ENCODE measurements at places on chromosomes 11 and 22. TPM values are rescaled to one million over a fixed set of nuclear protein-coding genes. Genes with fewer than 3 reads are reported as not detected.

- DNase-seq = no peak
Measured at GRCh38 chr11:62024936-62025486, 57.6 kb upstream of the FTH1 start.

GRCh38 chr22:26985931-26986782 lies 328.8 kb downstream of the MIAT start:
- DNase-seq = peak; percentile 63

DNA sequence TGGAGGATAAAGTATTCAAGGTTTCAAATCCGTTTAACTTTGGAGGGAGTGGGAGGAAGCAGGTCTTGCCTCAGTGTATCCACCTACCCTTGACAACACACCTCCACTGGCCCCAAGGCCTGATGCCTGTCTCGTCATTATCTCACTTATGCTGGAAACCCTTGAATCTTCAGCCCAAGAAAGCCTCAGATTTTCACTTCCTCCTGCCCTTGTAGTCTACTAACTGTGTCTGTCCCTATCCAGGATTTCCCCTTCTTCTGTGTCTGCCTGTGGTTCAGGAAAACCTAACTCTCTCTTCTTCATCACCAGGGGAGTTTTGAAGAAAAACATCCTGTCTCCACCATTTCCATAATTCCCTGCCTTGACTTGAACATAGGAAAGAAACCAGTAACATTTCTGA lies 56.1 kb downstream of the SYT9 start:
- no peak for DNase-seq

The KCNK7 gene
- total RNA-seq = 2.3 TPM

DNA sequence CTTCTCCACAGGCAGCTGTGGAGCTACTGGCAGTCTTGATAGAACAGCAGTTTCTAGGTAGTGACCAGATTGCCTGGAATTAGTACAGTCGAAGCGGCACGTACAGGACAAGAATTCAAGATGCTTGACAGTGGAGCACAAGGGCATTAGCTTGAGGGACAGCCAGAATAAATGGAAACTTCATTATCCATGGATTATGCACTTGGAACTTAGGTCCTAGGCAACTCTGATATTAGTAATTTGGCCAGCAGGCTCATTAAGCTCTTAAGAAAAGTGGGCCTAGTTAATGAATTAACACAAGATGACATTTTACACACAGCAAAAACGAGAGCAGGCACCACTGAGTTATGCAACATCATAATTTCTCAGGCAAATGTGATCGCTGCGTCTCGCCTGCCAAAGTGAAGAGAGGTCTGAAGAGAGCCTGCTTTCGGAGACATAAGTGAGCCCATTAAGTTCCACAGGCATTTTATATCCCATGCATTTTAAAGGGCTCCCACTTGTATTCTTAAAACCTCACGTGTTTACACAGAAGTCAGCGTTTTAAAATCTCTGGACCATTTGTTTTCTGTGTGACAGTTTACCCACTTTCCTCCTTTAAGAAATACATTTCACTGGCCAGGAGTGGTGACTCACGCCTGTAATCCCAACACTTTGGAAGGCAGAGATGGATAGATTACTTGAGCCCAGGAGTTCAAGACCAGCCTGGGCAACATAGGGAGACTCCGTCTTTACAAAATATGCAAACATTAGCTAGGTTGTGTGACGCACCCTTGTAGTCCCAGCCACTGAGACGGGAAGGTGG lies 66.2 kb downstream of the COMMD9 start:
- no peak for DNase-seq

DNA sequence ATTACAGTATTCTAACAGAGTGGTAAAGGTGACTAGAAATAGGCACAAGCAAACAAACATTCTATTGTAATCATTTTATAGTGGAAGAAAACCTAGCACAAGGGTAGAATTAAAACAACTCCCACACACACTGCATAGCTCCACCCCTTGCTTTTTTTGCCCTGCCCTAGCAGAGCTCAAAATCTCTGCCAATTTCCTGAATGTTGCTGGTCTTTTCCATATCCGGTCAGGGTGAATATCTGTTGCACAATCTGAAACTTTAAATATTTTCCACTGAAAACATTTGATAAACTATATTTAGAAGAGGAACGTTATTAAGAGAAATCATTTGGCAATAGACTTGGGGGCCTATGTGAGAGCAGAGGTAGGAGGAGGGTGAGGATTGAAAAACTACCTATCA lies 2.7 kb downstream of the SPA17 start:
- DNase-seq = peak; percentile 28

Data from A673 (cell line).